EH (cell line): ENCODE measurements at places on chromosomes 4 and X.

GRCh38 chrX:2550328-2551020, 49.7 kb upstream of the DHRSX start:
- DNase-seq: peak; percentile 70

GRCh38 chrX:127317159-127317558, 497.6 kb downstream of the PRR32 start:
- no peak for DNase-seq

DNA sequence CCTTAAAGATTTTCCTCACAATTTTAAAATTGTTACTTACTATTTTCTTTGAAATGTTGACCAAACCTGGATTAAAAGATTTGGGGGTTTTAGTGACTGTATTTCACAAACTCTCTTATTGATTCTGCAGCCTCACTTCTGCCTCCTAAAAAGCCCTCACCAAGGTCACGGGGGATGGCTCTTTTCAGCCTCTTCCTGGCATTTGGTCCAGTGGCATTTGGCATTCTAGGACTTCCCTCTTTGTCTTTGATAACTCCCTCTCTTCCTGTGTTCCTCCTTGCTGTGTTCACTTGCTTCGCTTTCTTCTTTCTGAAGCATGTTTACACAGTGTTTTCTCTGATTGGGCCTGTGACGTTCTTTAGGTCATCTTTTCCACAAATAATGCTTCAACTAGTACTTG, 21.5 kb downstream of the PKD2 start:
- no peak for DNase-seq

DNA sequence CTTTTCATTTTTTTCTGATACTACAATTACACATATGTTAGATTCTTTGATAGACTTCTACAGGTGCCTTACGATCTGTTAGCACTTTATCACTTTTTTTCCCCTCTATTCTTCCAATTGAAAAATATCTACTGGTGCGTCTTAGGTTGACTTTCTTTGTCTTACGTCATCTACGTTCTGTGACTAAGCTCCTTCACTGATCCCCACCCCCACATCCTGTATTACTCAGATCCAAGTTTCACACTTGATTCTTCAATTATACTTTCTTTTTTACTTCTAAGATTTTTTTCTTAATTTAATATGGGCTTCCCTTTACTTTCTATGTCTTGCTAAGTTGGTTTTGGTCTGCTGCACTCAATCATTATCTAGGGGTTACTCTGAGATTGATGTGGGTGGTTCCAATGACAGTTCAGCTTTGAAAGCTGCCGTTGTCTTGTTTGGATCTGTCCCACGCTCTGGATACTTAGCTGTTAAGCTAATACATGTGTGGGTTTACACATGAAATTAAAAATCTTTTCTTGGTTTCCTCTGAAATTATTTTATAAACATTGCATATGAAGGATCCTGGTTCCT, 1321.1 kb downstream of the RAPGEF2 start:
- DNase-seq: no peak

GRCh38 chr4:31365006-31365690, 645.0 kb downstream of the PCDH7 start:
- no peak for DNase-seq

DNA sequence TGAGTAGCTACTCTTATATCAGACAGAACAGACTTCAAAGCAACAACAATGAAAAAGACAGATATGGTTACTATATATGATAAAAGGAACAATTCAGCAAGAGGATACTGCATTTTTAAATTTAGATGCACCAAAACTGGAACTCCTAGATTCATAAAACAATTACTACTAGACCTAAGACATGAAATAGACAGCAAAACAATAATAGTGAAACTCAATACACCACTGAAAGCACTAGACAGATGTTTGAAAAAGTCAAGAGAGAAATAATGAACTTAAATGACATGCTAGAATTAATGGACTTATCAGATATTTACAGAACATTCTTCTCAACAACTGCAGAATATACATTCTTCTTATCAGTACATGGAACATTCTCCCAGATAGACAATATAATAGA, 99.5 kb upstream of the ITM2A start:
- no peak for DNase-seq

- no peak for DNase-seq
Observed at GRCh38 chr4:102869569-102870197, 891 bp downstream of the CISD2 start.

- DNase-seq: no peak
Observed at GRCh38 chrX:8657883-8658282, 74.1 kb downstream of the ANOS1 start.

DNA sequence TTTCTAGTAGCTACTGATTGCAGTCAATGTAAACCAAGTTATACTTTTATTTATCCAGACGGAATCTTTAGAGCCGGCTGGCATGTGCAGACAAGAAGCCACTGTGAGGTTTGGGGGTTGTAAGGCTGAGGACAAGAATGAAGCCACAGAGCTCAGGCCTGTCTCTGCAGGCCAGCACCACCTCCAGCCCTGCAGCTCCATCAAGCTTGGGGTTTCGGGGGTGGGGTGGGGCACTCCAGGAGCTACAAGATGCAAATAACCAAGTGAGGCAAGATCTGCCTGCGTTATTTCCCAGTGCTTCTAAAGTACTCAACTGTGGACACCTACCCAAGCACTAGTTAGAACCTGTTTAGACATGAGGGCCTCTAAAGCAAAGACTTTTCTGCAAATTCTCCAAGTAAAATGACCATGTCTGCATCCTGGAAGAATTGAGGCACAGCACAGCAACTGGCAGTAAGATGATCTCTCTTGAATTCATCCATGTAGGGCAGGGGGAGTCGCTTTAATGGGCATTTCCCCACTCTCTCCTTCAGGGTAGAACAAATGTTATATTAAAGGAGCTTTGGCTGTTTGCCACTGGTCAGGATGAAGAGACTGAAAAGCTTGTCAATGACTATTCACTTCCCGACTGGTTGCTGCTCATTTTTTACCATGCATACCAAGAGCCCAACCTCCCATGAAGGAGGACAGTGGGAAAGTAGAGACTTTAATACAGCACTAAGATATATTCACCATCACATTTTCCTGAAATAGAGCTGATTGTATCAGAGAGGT, 222.5 kb downstream of the MGST2 start:
- peak; percentile 2 for DNase-seq

- DNase-seq: no peak
Observed at GRCh38 chr4:168511780-168512489, 15.1 kb downstream of the PALLD start.

- DNase-seq: no peak
Observed at GRCh38 chrX:153877571-153878261, 8.3 kb downstream of the L1CAM start.

DNA sequence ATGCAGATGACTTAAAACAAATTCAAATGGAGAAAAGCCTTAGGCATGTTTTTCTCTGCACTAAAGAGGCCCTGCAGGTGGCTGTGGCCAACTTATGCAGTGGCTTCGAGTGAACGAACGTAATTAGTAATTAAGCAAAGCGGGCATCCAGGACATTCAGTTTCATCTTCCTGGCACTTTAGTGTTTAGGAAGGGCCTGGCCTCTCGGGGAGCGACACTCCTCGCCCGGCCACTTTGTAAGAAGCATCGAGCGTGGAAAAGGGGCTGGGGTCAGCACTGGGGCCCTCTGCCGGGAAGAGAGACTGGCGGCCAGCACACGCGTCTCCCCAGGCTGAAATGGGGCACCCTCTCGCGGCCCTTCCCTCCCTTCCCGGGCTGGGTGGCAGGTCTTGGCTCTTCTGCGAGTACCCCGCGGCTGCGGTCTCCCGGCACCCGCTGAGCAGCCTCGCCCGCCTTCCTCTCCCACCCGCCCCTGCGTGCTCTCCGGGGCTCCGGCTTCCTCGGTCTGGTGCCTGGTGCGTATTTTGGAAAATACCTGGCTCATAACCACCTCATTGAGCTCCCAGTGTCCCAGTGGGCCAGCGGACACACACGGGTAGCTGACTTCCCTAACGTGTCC, 677 bp upstream of the CYP4V2 start:
- DNase-seq: no peak
